Muscle of leg (tissue), 16 donors: ENCODE measurements at places on chromosomes 16 and 17.

DNA sequence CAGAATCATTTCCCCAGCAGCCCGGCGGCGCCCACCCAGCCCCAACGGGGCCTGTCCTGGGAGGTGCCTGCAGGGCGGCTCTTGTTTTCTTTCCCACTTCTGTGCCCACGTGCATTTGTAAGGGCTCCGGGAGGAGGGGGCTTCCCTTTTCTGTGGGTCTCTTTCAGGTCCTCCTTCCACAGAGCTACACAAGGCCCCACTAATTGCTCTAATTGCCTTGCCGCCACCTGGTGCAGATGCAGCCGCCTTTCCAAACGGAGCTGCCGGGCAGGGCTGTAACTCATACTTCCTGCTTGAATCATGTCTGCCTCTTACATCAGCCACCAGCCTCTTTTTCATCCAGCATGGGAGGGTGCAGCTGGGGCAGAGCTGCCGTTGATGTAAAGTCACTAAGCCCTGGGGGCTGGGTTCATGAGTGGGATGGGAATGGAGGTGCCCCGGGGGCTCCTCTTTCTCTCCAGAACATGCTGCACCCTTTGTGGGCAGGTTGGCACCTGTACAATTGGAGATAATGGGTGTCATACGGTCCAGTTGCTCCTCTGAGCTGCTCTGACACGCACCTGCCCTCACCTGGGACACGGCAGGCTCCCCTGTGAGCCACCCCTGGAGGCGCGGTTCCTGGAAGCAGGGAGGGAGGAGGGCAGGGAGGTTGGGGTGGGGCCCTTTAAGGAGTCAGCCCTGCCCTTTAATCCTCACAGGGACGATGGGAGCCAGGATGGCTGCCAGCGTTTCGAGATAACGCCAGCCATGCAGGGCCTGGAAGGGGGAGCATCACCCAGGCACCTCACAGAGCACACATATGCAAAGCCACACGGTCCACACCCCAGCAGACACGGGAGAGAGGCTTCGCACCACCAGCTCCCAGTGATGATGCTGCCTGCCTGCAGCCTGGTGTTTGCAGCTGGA is 41.1 kb upstream of the KLHDC4 start:
- DNase-seq = peak; percentile 69

DNA sequence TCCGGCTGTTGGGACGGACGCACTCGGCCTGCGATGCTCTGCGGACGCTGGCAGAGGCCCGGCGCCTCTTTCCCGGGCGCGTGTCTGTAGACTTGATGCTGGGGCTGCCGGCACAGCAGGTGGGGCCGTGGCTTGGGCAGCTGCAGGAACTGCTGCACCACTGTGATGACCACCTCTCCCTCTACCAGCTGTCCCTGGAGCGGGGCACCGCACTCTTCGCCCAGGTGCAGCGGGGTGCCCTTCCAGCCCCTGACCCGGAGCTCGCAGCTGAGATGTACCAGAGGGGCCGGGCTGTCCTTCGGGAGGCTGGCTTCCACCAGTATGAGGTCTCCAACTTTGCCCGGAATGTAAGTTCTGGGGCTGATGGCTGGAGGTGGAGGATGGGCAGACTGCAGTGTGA is 3.5 kb downstream of the RSAD1 start:
- DNase-seq = no peak

DNA sequence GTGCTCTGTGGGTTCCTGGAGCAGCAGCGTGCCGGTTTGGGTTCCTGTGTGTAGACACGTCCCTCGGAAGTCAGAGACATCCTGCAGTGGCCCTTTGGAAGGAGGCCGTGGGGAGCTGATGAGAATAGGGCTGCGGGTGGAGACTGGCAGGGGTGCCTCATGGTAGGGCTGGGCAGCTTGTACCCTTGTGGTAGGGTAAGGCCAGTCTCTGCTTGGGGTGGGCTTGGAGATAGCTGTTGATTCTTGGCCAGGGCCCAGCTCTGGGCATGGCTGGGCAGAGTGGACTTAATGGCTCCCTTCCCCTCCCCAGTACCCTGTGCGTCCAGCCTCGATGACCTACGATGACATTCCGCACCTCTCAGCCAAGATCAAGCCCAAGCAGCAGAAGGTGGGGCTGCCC is 10.6 kb downstream of the POLR3E start:
- DNase-seq = no peak

DNA sequence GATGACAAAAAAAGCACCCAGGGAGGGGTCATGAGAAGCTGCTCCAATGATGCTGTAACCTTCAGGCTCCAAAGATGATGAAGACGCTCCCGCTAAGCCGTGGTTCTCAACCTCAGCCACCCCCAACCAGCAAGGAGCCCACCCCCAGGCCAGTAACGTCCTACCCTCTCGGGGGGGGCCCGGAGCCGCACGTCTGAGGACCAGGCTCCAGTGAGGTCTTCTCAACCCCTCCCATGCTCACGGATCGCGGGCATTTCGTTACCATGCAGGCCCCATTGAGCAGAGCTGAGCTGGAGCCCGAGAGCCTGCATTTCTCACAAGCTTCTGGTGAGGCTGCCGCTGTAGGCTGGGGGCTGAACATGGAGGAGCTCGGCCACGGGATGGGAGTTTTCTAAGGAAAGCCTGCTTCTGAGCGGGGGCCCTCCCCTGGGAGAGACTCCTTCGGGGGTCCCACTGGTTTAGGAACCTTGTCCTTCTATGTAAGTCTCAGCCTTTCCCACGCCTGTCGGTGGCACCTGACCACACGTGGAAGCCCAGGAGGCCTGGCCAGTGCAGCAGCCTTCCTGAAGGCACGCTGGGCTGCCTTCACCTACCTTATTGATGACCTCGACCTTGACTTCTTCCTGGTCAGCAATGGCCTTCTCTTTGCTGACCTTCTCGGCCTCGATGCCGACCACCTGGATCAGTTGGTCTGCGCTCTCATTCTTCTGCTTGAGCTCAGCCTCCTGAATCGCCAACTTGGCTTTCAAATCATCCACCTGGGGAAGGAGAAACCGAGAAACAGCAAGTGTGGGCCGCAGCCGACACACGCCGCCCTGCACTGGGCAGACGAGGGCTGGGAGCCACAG is 82.7 kb downstream of the PGS1 start:
- no peak for DNase-seq

- no peak for DNase-seq
Measured at GRCh38 chr16:32116080-32116479, 137.0 kb upstream of the TP53TG3D start.

GRCh38 chr17:71113347-71113746 is 944.0 kb downstream of the KCNJ2 start:
- no peak for DNase-seq

- DNase-seq = no peak
Measured at GRCh38 chr17:65799869-65800268, 238.4 kb upstream of the AXIN2 start.

- DNase-seq = peak; percentile 51
Measured at GRCh38 chr16:48608871-48609651, 919 bp downstream of the N4BP1 start.
